ENCODE measurements at places on chromosomes 12 and 14. TPM values are rescaled to one million over a fixed set of nuclear protein-coding genes. Genes with fewer than 3 reads are reported as not detected.

GRCh38 chr12:21678959-21679358 is 21.3 kb upstream of the LDHB start:
- H3K4me1 ChIP-seq: no peaks in the 10 kb centered on the region
- no peak overlapping the region for H3K4me3 ChIP-seq
- DNase-seq: no peak
- H3K27ac ChIP-seq: no peak overlapping the region
- no peaks in the 10 kb centered on the region for H3K27me3 ChIP-seq

- DNase-seq: no peak
- H3K4me1 ChIP-seq: no peaks in the 10 kb centered on the region
- H3K36me3 ChIP-seq: no peaks in the 10 kb centered on the region
- no peaks in the 10 kb centered on the region for H3K27me3 ChIP-seq
- no peak overlapping the region for H3K27ac ChIP-seq
- no peak overlapping the region for H3K4me3 ChIP-seq
Measured at GRCh38 chr14:56243110-56243509, 124.9 kb downstream of the PELI2 start.

GRCh38 chr14:102320033-102320660 is 601 bp downstream of the ZNF839 start:
- no peak for DNase-seq
- no peaks in the 10 kb centered on the region for H3K36me3 ChIP-seq
- H3K27me3 ChIP-seq: no peaks in the 10 kb centered on the region

DNA sequence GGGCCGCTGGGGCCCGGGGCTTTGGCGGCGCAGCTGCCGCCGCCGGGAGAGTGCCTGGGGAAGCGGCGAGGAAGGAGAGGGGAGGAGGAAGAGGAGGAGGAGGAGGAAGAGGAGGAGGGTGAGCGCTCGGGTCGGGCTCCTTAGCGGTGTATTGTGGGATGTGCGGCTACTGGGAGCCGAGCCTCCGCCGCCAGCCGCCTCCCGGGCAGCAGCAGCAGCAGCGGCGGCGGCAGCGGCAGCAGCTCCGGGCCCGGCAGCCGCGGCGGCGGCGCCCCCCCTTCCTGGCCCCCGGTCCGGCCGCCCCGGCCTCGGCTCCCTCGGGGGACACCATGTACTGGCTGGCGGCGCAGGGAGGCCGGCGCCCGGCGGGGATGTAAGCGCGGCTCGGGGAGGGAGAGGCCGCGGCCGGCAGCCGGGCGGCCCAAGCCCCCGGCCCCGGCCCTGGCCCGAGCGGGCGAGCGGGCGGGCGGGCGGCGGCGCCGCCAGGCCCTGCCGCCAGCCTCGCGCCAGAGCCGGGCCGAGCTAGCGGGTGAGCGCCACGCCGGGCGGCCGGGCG is at the start of gene SETD1B:
TSS of gene SETD1B (plus strand) at position 149 of the 556 bp plus-strand sequence. CDS start 729 bp downstream, outside the sequence.
- no peaks in the 10 kb centered on the region for H3K27me3 ChIP-seq
- peak within 1 kb of the TSS; percentile 72 for H3K4me3 ChIP-seq
- no peak for DNase-seq
- H3K4me1 ChIP-seq: peaks cover 18% of the 10 kb centered on the region
- peak within 1 kb of the TSS; percentile 98 for H3K27ac ChIP-seq

- no peak for DNase-seq
- H3K27me3 ChIP-seq: no peaks in the 10 kb centered on the region
- no peaks in the 10 kb centered on the region for H3K36me3 ChIP-seq
- H3K4me1 ChIP-seq: no peaks in the 10 kb centered on the region
- H3K27ac ChIP-seq: no peak overlapping the region
Measured at GRCh38 chr12:39605501-39605900, 14.1 kb downstream of the ABCD2 start.

GRCh38 chr14:99595034-99595433 is 9.0 kb downstream of the CCDC85C start:
- no peaks in the 10 kb centered on the region for H3K36me3 ChIP-seq
- no peak for DNase-seq
- no peaks in the 10 kb centered on the region for H3K27me3 ChIP-seq
- peaks cover 87% of the 10 kb centered on the region for H3K4me1 ChIP-seq
- peak overlapping the region; percentile 54 for H3K27ac ChIP-seq

DNA sequence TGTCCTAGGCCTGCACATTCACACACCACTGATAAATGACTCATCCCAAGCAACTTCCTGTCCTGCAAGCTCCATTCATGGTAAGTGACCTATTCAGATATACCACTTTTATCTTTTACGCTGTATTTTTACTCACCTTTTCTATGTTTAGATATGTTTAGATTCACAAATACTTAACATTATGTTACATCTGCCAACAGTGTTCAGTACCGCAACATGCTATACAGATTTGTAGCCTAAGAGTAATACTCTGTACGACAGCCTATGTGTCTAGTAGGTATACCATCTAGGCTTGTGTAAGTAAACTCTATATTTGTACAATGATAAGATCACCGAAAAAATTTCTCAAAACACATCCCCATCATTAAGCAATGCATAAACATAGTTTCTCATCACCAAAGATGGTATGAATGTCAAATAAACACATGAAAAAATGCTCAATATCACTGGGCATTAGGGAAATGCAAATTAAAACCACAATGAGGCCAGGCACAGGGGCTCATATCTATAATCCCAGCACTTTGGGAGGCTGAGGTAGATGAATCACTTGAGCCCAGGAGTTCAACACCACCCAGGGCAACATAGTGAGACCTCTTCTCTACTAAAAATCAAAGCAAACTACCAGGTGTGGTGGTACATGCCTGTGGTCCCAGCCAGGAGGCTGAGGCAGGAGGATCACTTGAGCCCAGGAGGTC is 20.7 kb downstream of the ATXN2 start:
- peaks cover 23% of the 10 kb centered on the region for H3K4me1 ChIP-seq
- peak overlapping the region; percentile 18 for H3K27ac ChIP-seq
- H3K27me3 ChIP-seq: no peaks in the 10 kb centered on the region
- no peaks in the 10 kb centered on the region for H3K36me3 ChIP-seq
- DNase-seq: peak; percentile 61

GRCh38 chr12:132218915-132219314 is 74.7 kb downstream of the NOC4L start:
- no peak overlapping the region for H3K27ac ChIP-seq
- H3K4me1 ChIP-seq: 0 out of 2 replicates have a peak, but pooled peaks cover 2% of the 10 kb centered on the region
- DNase-seq: no peak
- no peak overlapping the region for H3K4me3 ChIP-seq
- H3K36me3 ChIP-seq: no peaks in the 10 kb centered on the region

GRCh38 chr14:35068238-35069012 is 22.4 kb downstream of the FAM177A1 start:
- no peaks in the 10 kb centered on the region for H3K27me3 ChIP-seq
- H3K36me3 ChIP-seq: no peaks in the 10 kb centered on the region
- no peak overlapping the region for H3K27ac ChIP-seq
- DNase-seq: no peak

GRCh38 chr12:54370171-54370730 is 6.0 kb upstream of the GPR84 start:
- peak overlapping the region; percentile 42 for H3K4me3 ChIP-seq
- no peaks in the 10 kb centered on the region for H3K4me1 ChIP-seq
- H3K27ac ChIP-seq: peak overlapping the region; percentile 44
- DNase-seq: no peak

DNA sequence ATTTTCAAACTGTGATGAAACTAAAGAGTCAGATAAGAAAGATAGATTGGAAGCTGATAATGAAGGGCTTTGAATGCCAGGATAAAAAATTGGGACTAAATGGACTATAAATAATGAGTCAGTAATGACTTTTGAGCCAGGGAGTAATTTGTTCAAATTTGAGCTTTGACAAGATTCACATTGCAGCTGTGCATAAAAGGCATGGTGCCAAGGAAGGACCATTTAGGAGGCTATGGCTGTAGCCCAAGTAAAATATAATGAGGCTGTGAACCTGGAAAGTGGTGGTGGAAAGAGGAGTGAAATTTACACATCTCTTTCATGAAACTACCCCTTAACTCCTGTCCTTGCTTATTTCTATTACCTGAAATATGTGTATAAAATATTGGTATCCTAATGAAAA is 218.5 kb downstream of the SLC6A15 start:
- H3K36me3 ChIP-seq: no peaks in the 10 kb centered on the region
- DNase-seq: no peak
- no peak overlapping the region for H3K27ac ChIP-seq
- no peaks in the 10 kb centered on the region for H3K27me3 ChIP-seq

- H3K27me3 ChIP-seq: no peaks in the 10 kb centered on the region
- H3K4me3 ChIP-seq: no peak overlapping the region
Measured at GRCh38 chr14:104172349-104172748, 34.0 kb downstream of the KIF26A start.

DNA sequence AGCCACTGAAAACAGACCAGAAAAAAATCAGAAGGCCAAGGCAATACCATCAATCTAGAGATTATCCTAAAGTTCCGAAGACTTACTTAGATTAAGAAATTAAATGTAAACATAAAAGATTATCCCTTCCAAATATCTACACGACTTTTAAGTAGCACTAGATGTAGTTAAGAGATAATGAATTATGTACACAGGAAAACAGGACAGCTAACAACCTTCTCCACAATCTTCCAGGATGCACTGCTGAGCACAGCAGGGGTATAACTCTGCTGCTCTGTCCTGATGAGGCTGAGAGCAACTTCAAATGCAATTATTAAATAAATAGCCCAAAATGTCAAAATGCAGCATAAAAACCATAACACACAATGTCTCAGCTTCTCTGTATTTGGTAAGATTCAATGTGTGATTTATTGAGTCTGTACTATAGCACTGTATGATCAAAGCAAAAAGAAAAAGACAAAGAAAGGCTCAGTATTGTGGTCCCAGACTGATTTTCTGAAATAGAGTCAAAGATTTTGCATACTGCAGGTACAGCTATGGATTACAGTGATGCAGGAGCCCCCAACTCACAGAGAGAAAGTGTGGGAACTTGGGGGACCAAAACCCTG is 56.9 kb downstream of the TMTC1 start:
- no peak overlapping the region for H3K27ac ChIP-seq
- H3K4me1 ChIP-seq: no peaks in the 10 kb centered on the region
- no peak for DNase-seq
- H3K4me3 ChIP-seq: no peak overlapping the region
- H3K36me3 ChIP-seq: no peaks in the 10 kb centered on the region
- H3K27me3 ChIP-seq: no peaks in the 10 kb centered on the region

DNA sequence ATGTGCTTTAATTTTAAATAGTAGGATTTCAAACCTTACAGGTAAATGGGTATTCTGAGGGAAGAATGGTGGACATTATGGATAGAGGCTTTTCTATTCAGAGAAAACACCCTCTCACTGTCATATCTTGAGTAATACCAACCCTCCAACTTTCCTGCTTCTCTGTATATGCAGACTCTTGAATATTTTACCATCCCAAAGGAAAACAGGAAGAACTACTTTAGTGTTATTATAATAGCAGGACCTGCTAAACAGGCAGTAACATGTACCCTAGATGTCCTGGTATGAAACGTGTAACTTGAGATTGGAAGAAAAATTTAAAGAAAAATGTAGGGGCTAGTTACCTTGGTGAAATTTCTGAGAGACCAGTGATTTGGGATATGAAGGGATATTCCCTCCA is 82.9 kb upstream of the TRHDE start:
- H3K4me3 ChIP-seq: no peak overlapping the region
- H3K4me1 ChIP-seq: no peaks in the 10 kb centered on the region
- H3K36me3 ChIP-seq: no peaks in the 10 kb centered on the region

DNA sequence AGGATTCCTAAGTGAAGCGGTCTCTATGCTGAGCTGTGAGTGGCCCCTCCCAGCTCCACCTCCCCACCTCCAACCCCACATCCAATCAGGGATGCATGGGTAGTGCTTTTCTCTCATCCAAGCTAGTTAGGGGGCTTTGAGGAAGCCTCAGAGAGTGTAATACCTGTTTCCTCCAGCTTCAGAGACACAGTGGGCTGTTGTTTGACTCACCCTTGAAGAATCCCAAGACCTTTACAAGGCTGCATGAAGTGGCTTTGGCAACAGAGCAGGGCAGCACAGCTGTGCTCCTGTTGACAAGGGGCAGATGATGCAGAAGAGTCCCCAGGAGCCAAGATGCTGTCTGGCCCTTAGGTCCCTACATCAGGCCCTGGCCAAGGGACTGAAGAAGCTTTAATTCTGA is 27.1 kb upstream of the CLMN start:
- H3K27ac ChIP-seq: no peak overlapping the region
- no peak for DNase-seq
- H3K4me3 ChIP-seq: no peak overlapping the region
- no peaks in the 10 kb centered on the region for H3K36me3 ChIP-seq

- no peaks in the 10 kb centered on the region for H3K36me3 ChIP-seq
- peak overlapping the region; percentile 88 for H3K27ac ChIP-seq
- H3K4me1 ChIP-seq: peaks cover 76% of the 10 kb centered on the region
- DNase-seq: no peak
- no peak overlapping the region for H3K4me3 ChIP-seq
Measured at GRCh38 chr14:104697892-104698583, 8.6 kb downstream of the INF2 start.

DNA sequence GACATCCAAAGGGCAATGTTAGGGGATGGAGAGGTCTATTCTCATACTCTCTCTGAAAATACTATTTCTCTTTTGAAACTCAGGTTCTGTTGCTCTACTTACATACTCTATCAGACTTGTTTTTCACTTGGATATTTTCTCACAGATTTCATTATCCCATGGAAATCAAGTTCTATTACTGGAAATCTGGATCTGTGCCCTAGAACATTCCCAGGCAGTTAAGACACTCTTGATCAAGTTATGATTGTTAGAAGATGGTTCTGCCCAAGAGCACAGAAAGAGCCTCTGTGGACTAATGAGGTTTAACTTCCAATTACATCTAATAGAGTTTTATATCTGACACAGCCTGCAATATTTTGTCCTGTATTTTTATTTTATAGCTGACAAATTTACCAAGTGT is 591.0 kb upstream of the ATP2B1 start:
- no peaks in the 10 kb centered on the region for H3K36me3 ChIP-seq
- no peak overlapping the region for H3K27ac ChIP-seq
- H3K4me3 ChIP-seq: no peak overlapping the region

GRCh38 chr14:75277815-75278421 is 710 bp upstream of the FOS start:
- no peak for DNase-seq
- H3K4me1 ChIP-seq: no peaks in the 10 kb centered on the region
- H3K27ac ChIP-seq: no peak overlapping the region
- peak overlapping the region; percentile 88 for H3K4me3 ChIP-seq
- H3K27me3 ChIP-seq: no peaks in the 10 kb centered on the region
- peaks cover 6% of the 10 kb centered on the region for H3K36me3 ChIP-seq

The PPM1H gene
- total RNA-seq: 22.9 TPM

The SSTR1 gene
- not detected for total RNA-seq

The PTPRB gene
- total RNA-seq: 0.33 TPM

The TM7SF3 gene
- total RNA-seq: 59.8 TPM

The SLC7A8 gene
- total RNA-seq: 0.90 TPM

The CPM gene
- 11.2 TPM for total RNA-seq

The C12orf54 gene
- total RNA-seq: not detected

The NEUROD4 gene
- total RNA-seq: not detected

The LRP1-AS gene
- not detected for total RNA-seq

The INSM2 gene
- not detected for total RNA-seq

The FOXN4 gene
- total RNA-seq: 0.08 TPM

The RNASE7 gene
- total RNA-seq: not detected

The PLBD2 gene
- 69.7 TPM for total RNA-seq
